Regular cardiac myocyte (primary cell): ENCODE measurements at places on chromosomes 16 and 17. TPM values are rescaled to one million over a fixed set of nuclear protein-coding genes. Genes with fewer than 3 reads are reported as not detected.

Gene KRT15
- total RNA-seq, result 0.56 and 3.5 TPM in 2 replicates

Gene OVCA2
- total RNA-seq, result 31.0 and 64.2 TPM in 2 replicates

Gene HBA1
- total RNA-seq, result not detected in 2 replicates

Gene ABCC12
- 0.19 and 0.56 TPM in 2 replicates for total RNA-seq

Gene CD79B
- 1.1 and 5.4 TPM in 2 replicates for total RNA-seq

Gene CNGB1
- total RNA-seq, result not detected in 2 replicates

Gene NLRP1
- total RNA-seq, result 31.8 and 60.3 TPM in 2 replicates

Gene TNFRSF13B
- not detected in 2 replicates for total RNA-seq

Gene SLC16A11
- total RNA-seq, result 0.85 TPM in 1 of 2 replicates, not detected in the other

Gene CLDN9
- not detected in 2 replicates for total RNA-seq

Gene BCAR1
- total RNA-seq, result 48.5 and 51.0 TPM in 2 replicates

Gene TBC1D3E
- not detected in 2 replicates for total RNA-seq

Gene PCGF2
- total RNA-seq, result 1.7 and 1.9 TPM in 2 replicates

Gene PIRT
- total RNA-seq, result not detected in 2 replicates

Gene TRAP1
- 47.1 and 100 TPM in 2 replicates for total RNA-seq

Gene TCAP
- total RNA-seq, result 0.19 and 0.28 TPM in 2 replicates

Gene WFIKKN2
- under 0.01 and 0.19 TPM in 2 replicates for total RNA-seq

Gene CD300H
- not detected in 2 replicates for total RNA-seq

Gene SPATA32
- under 0.01 TPM in 1 of 2 replicates, not detected in the other for total RNA-seq

Gene NLE1
- total RNA-seq, result 20.3 and 26.6 TPM in 2 replicates

Gene TMEM114
- total RNA-seq, result not detected in 2 replicates

Gene DPEP2
- total RNA-seq, result under 0.01 TPM in 1 of 2 replicates, not detected in the other

Gene BLMH
- total RNA-seq, result 31.6 and 33.0 TPM in 2 replicates

Gene DOC2A
- under 0.01 TPM in 1 of 2 replicates, not detected in the other for total RNA-seq

Gene ABCC11
- total RNA-seq, result 0.38 and 0.56 TPM in 2 replicates

Gene KCNJ2
- 3.9 and 7.3 TPM in 2 replicates for total RNA-seq

Gene TP53TG3F
- total RNA-seq, result not detected in 2 replicates

Gene OR2C1
- total RNA-seq, result under 0.01 and 0.19 TPM in 2 replicates

Gene TBC1D3I
- total RNA-seq, result under 0.01 TPM in 1 of 2 replicates, not detected in the other

Gene TEKT3
- 0.28 TPM in 1 of 2 replicates, not detected in the other for total RNA-seq

Gene RASD1
- 0.77 and 1.7 TPM in 2 replicates for total RNA-seq

Gene GPR142
- not detected in 2 replicates for total RNA-seq

Gene ADAD2
- total RNA-seq, result not detected in 2 replicates

Gene ADAM11
- 0.19 and 0.28 TPM in 2 replicates for total RNA-seq

Gene SMIM36
- not detected in 2 replicates for total RNA-seq

Gene DNAAF8
- total RNA-seq, result 2.5 and 2.8 TPM in 2 replicates

Gene UTS2R
- not detected in 2 replicates for total RNA-seq

Gene CES4A
- 0.58 and 1.1 TPM in 2 replicates for total RNA-seq

Gene ZNF629
- total RNA-seq, result 5.4 and 6.7 TPM in 2 replicates

Gene NKD1
- total RNA-seq, result under 0.01 TPM in 1 of 2 replicates, not detected in the other
